ENCODE measurements at places on chromosomes 11 and 22.

DNA sequence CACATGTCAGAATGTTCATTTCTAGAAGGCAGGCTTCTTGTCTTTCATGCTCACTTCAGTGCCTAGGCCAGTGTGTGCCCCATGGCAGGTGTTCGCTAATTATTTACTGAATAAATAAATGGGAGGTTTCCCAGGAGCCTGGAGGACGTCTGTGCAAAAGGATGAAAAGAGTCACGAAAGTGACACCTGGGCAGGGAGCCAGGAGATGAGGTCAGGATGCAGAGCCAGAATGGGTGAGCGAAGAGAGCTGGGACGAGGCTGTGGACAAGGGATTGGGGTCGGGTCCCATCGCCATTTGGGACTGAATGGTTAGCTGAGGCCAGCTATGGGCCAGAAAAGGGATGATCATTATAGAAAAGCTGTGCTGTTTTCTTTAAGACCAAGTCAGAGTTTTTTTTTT is 560.4 kb downstream of the TBC1D22A start:
- DNase-seq, result no peak

DNA sequence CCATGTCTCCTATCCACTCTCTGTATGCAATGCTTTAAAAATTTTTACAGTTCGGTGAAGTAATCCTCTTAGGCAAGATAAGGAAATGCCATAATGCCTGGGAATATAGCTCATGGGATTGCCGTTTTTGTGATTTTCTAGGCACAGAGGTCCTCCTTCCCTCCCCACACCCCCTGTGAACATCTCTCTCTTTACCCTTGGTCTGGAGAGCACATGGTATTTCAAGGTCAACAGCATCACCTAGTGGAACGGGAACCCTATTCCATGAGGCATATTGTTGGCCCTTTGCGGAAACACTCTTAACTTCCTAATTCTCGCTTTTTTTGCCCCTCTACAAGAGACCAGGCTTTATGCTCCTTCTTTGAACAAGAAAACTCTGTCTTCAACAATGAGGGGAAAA is 8.8 kb downstream of the NXPE4 start:
- DNase-seq, result no peak

- DNase-seq, result no peak
Observed at GRCh38 chr22:37499027-37499707, 13.0 kb upstream of the MFNG start.

- DNase-seq, result peak; percentile 91
Observed at GRCh38 chr22:24170188-24170587, 11.1 kb upstream of the SUSD2 start.

- no peak for DNase-seq
Observed at GRCh38 chr22:47716890-47717615, 954.6 kb downstream of the TBC1D22A start.
